ENCODE measurements at places on chromosomes 4 and X.

DNA sequence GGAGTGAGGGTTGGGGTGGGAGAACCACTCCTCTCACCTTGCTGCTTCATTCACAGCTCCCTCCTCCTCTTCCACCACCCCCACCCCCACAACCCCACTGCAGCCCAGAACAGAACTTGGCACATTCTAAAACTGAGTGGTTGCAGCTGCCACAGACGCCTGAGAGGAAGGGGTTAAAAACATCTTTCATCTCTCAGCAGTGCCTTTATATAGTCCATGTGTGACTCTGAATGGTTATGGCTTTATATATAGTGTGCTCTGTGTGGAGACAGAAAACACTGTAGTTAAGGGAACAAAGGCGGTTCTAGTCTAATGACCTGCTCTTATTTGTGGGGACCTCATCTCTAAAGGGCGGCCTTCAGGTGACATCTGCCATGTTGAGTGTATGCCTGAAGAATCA, 144.8 kb downstream of the BCOR start:
- no peak for DNase-seq

DNA sequence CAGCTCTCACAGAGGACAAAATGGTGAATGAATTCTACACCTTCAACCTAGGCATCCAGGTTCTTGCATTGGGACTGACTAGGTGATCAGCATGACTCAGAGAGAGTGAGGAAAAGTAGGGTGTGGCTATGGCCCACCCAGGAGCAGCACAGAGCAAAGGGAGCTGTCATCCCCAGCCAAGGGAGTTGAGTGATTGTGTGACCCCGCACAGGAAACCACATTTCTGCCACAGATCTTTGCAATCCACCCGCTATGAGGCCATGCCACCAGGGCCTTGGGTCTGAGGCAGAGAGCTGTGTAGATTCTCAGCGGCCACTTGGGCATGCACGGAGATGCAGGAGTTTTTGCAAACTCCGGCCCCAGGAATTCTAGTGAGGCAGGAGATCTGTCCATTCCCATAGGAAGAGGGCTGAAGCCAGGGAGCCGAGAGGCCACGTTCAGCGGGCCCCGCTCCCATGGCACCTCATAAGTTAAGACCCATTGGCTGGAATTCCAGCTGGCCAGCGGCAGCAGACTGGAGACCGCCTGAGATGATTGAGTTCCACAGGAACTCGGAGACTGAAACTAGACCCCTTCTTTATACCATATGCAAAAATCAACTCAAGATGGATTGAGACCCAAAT, 75.9 kb downstream of the NAA11 start:
- DNase-seq: no peak

DNA sequence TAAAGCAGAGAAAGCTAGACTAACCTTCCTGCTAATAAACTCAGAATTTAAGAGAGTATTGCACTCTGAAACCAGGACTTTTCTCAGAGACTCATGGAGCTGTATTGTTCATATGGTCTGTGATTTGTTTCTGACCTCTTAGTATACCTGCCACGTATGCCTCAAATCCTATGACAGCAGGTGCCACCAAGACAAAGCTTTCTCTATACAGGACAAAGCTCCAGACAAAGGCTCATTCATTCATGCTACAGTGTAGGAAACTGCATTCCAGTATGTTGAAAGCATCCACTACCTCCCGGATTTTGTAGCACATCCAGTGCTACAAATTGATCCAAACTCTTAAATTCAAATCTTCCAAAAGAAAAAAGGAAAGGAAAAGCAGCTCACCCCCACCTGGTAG, 178.3 kb downstream of the CHIC2 start:
- DNase-seq: no peak

DNA sequence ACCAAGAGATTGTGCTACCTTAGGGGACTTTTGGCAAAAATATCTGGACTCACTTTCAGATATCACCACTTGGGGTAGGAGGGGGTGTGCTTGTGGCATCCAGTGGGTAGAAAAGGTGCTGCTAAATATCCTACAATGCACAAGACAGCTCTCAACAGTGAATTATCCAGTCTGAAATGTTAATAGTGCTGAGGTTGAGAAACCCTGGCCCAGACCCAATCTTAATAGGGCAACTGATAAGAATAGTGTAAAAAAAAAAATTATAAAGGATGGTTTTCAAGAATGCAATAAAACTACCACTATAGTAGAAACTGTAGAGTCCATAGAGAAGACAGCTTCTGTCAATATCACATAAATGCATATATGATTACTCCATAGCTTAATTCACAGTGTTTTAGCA, 185.5 kb downstream of the ZNF330 start:
- no peak for DNase-seq

DNA sequence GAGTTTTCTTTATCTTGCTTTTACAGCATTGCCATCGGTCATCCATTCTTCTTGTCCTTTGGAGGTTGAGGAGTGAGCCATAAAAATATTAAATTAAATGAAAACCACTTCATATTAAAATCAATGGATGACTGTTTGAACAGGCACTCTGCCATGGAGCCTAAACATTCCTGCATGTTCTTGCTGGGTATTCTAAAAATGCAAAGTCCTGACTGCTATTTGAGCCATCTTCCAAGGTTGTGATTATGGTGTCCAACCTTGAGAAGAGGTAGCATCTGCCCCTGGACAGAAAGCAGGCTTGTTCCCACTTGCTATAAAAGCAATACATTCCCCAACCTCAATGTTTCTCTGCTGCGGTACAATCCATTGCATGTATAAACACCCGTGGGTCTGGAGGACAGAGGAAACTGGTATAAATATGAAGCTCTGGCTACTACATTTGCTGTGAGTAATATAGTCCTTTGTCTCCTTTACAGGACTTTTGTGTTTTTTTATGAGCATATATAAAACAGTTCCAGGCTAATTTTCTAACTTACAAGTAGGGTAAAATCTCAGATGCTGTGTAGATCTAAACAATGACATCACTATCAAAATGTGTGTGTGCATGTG, 70.9 kb upstream of the FAT4 start:
- DNase-seq: no peak

DNA sequence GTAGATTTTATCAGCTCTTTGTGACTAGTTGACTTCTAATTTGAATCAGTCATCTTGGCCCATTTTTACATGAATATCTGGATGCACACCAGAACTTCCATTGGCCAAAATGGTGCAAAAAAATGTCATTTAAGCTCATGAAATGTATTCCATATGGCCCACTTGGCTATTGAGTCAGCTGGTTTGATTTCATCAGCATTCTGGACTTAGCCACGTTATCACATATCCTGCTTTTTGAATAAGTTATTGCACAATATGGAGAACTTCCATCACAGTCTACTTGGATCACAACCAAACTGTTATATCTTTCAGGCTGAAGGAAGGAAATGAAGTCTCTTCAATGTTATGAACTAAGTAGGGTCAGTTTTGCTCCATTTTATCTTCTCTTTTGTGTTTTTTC, 640.6 kb downstream of the PCDH7 start:
- DNase-seq: no peak

DNA sequence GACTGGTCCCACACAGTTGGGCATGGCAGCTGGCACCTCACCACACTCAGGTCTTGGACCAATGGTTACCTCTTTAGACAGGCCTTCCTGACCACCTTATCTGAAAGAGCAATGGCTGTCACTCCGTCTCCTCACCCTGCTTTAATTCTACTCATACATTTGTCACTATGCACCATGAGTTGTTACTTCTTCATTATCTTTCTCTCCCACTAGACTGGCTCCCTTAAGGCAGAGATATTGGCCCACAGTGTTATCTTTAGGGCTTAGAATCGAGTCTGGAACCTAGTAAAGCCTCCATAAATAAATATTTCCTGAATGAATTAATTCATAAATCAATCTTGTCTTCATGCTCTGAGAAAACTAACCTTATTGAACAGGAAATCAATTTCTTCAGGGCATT, 46.6 kb downstream of the DCHS2 start:
- no peak for DNase-seq

DNA sequence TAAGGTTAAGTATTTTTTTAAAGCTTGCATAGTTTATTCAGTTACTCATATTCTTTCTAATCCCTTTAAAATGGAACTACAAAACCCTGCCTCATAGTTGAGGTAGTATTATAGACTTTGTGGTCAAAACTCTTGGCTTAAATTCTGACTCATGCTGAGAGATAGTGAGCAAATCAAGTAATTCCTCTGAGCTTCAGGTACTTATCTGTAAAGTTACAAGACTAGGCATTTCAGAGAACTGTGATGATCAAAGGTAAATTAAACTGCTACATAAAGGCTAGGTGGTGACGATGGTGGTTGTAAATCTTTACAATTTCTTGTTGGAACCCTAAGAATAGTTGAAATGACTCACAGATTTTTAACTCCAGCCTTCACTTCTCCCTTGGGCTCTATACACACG, 3.2 kb upstream of the CLOCK start:
- no peak for DNase-seq

- no peak for DNase-seq
Measured at GRCh38 chr4:163562496-163562895, 68.0 kb downstream of the TMA16 start.

- DNase-seq: no peak
Measured at GRCh38 chr4:42464550-42465094, 67.3 kb downstream of the SHISA3 start.

- no peak for DNase-seq
Measured at GRCh38 chr4:17636341-17636695, 21.9 kb downstream of the MED28 start.

DNA sequence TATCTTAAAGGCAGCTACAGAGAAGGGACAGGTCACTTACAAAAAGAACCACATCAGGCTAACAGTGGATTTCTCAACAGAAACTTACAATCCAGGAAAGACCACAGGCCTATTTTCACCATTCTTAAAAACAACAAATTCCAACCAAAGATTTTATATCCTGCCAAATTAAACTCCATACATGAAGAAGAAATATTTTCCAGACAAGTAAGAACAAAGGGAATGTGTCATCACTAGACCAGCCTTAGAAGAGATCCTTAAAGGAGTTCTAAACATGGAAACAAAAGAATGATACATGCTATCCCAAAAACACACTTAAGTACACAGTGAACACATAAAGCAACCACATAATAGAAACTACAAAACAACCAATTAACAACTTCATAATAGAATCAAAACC, 105.6 kb downstream of the ANXA10 start:
- DNase-seq: no peak

- DNase-seq: no peak
Measured at GRCh38 chrX:119692191-119693039, 553 bp downstream of the SEPTIN6 start.

GRCh38 chrX:81336455-81337152, 134.7 kb downstream of the SH3BGRL start:
- DNase-seq: no peak

DNA sequence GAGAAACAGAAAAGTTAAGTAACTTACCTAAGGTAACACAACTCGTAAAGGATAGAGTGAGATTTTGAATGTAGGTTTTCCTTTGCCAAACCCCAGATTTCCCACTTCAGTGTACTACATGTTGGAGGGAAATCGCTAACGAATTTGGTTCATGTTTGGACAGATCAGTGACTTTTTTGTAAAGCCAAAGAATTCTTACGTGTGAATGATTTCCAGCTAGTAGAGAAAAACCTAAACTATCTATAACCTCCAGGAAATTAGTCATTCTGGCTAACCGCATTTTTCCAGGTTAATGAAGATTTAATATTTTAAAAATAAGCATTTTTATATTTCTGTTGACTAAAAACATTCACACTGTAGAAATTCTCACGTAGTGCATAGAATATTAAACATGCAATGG, 7.2 kb downstream of the TENM3 start:
- DNase-seq: no peak

GRCh38 chrX:38891641-38892413, 90.6 kb downstream of the MID1IP1 start:
- DNase-seq: no peak

DNA sequence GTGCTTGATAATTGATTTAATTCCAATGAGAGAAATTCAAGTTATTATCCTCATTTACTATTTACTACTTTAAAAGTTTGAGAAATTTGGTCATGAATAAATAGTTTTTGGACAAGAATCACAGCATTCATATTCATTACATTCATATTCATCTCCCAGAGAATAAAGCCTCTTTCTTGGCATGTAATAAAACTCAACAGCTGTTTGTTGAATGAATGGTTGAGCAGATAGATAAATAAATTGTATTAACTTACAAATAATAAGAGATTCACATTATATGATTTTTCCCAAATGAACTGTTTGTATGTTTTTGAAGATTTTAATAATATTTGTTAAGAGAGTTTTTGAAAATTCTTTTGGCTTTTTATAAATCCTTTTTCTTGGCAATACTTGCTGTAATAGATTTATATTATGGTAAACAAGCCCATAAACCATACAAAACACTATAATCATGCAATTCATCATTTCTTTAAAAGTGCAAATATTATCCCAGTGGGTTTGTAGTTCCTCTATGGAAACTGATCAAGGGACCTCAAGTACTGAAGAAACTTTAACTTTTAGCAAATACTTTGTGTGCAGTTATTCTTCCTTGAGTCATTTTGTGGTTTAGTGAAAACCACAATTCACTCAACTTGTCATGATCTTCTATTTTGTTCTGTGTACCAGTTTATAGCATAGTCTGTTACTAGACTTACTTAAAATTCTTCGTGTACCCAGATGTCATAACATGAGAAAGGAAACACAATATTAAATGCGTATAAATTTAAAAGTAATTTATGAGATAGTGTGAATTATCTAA, 371.8 kb downstream of the ADGRL3 start:
- no peak for DNase-seq

- DNase-seq: no peak
Measured at GRCh38 chr4:107258359-107258758, 222.2 kb upstream of the DKK2 start.

GRCh38 chr4:185142564-185142911, 528 bp upstream of the SLC25A4 start:
- DNase-seq: no peak

- DNase-seq: no peak
Measured at GRCh38 chrX:19162851-19163250, 40.6 kb upstream of the ADGRG2 start.

GRCh38 chr4:138891631-138892031, 124.0 kb upstream of the NOCT start:
- no peak for DNase-seq

DNA sequence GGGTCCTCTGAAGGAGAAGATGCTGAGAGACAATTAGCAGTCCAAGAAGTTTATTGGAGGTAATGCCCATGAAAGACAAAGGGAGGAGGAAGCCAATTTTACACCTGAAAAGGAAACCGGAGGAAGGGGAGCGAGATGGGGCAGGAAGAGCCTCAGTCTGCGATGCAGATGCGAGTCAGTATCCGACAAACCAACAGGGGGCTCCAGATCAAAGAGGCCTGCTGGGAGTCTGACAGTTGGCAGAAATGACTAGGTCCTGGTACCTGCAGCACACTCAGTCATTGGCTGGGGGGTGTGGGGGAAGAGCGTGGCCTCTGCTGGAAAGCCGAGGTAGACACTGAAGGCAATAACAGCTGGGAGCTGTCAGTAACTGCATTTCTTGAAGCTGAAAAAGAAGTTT, 231.1 kb upstream of the CENPE start:
- no peak for DNase-seq

GRCh38 chrX:22533898-22534297, 261.2 kb downstream of the CBLL2 start:
- DNase-seq: no peak

DNA sequence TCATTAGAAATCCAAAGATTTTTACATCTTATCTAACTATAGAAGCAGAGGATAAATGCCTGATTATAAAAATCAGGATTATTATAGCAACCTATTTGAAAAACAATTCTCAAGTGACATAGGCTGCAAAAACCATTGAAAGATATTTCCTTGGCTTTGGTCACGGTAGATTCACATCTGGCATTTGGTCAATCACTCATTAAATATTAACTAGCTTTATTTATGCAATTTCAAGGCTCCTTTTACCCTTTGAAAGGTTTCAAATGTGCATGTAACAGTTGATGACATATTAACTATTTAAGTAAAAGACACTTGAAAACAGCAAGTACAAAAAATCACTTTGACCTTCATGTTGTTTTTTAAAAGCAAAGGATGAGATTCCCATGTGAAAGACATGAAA, 98.1 kb downstream of the MMRN1 start:
- no peak for DNase-seq

All from smooth muscle cell of the brain vasculature (primary cell).